Fibroblast of skin of back (primary cell): ENCODE measurements at places on chromosomes 3 and 15.
A peak's percentile ranks its signal among the peaks of the same experiment; 100 is the strongest.

- peak; percentile 50 for DNase-seq
These were observed 107.7 kb upstream of the RPL32 start for GRCh38 chr3:12948891-12949711.

- no peak for DNase-seq
These were observed 30.4 kb downstream of the CCDC13 start for GRCh38 chr3:42742688-42743087.

DNA sequence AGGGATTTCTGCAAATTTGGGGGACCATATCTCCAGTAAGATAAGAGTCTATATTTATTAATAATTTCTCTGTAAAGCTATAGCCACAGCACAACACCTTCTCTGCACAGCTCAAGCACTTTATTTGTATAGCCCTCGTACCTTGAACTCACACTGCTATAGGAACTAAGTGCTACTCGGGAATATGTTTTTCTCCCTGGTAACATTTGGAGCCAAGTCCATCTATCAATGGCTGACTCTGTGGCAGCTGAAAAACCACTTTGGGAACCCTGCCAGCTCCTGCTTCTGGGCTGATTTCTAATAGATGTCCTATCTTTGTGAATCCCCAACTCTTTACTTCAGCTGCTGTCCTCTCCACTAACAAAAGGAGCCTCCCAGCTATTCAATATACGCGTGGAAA, 298.5 kb downstream of the GBE1 start:
- DNase-seq: no peak

DNA sequence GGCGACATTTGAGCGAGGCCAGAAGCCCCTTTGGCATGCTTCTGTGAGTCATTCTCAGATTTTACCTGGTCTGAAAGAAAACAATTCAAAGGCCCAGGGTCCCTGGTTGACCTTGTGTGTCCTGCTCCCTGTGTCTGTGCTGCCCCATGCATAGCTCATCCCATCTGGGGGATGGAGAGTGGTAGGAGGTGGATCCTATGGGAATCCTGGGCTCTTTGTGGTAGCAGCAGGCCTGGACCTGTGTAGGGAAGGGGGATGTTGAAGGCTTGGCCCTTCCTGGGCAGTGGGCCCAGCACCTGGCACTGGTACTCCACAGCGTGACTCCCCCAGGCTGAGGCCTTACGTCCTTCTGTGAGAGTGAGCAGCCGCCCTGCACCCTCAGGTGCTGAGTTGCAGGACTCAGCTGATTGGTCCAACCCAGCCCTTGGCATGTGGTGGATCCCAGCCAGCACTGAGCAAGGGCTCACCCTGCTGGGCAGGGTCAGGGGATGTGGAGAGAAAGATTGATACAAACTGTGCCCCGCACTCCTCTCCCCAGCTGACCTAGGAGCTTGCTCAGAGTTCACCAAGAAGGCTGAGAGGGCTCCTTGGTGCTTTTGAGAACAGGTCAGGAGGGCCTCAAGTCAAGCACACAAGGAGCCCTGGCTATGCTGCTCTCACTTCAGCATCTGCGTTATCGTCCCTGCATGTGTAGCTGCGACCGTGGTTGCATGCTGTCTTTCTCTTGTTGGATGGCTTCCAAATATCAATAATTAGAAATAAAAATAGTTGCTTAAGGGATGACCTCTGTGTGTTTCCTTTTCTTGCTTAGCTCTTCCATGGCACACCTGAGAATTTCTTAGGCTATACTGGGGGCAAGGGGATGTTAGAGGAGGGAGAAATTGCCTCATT, 21.4 kb upstream of the JMJD7 start:
- no peak for DNase-seq

GRCh38 chr3:57637391-57637790, 40.2 kb upstream of the ARF4 start:
- no peak for DNase-seq

DNA sequence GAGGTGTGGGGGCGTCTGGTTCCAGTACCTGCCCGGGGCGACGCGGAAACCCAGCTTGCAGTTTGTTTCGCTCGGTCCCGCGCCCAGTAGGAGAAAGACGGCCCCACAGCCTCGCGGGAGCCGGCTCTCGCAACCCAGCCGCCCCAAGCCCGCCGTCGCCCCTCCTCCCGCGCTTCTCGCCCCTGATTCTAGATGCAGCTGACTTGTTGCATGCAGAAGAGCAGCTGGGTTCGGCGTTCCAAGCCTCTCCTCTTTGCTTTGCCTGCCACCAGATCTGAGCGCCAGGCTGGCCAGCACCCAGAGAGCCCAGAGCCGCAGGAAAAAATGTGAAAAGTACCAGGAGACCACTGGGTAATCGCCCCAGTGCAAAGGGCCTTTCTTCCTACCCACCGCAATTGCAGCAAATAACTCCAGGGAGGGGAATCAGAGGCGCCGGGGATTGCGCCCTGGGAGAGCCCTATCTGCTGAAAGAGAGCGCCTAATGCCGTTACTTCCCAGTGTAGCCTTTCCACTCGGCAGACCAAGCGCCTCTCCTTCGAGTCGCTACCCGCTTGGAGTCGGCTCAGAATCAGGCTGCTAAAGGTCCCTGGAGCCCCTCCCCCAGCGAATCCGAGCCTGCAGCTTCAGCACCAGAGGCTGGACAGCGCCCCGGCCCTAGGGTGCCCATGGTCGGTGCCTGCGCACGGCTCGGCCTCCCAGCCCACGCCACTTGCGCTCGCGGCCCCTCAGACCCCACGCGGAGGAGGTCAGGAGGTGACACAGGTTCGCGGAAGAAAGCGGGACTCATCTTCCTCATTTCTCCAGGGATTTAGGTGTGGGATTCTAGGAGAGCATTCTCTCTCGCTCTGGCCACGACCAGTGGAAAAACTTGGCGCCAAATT, 15.7 kb upstream of the AEN start:
- peak; percentile 50 for DNase-seq

DNA sequence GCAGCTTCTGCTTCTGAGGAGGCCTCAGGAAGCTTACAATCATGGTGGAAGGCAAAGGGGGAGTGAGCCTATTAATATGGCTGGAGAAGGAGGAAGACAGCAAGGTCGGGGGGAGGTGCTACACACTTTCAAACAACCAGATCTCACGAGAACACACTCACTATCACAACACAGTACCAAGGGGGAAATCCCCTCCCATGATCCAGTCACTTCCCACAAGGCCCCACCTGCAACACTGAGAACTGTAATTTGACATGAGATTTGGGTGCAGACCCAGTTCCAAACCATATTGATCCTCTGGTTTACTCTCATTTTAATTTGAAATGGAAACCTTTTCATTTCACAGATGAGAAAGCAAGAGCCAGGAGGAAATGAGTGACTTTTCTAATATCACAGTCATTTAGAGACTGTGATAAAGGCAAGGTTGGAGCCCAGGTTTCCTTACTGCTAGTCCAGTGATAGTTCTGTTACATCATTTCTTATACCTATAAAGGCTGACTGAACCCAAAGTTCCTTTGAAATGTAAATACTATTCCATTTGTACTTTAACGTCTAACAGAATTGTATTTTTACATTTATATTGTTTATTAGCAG, 105.8 kb upstream of the GAP43 start:
- DNase-seq: no peak

DNA sequence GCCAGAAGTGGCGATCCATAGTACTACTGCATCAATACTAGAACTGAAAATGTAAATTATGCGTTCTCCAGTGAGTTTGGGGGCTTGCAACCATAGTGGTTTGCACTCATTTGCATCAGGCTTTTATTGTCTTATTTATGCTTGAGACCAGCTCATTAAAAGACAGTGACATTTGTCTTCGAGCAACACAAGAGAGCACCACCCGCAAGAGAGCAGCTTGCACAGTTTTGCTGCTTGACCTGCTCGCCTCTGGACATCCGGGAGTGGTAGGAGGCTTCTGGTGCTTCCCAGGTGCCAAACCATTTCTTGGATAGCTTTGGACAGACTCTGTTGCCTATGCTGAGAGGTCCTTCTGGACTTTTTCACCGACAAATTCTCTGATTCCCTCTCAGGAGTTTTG, 294.6 kb downstream of the MEX3B start:
- DNase-seq: no peak

GRCh38 chr15:101017093-101017754, 98.1 kb downstream of the LRRK1 start:
- DNase-seq: no peak

DNA sequence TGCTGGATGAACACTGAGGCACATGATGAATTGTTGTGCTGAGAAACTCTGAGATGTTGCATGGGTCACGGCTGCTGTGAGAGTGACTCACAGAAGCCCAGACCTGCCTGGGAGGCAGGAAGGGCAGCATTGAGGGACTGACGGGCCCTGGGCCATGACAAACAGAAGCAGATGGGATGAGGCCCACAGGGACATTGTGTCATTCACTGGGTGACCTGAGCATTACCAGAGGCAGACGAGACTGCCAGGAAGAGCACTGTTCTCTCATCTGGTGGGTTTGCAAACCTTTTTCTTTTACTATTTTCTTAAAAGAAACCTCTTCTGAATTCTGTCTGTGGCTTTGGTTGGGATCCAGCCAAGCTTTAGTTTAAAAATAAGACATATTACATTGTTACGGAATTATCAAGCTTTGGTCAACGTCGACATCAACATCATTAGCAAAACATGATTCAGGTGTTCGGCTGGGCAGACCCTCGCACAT, 67.8 kb downstream of the BDH1 start:
- peak; percentile 99 for DNase-seq

GRCh38 chr3:77935418-77935817, 895.5 kb downstream of the ROBO2 start:
- DNase-seq: no peak
